ENCODE measurements at places on chromosomes 16 and 17. TPM values are rescaled to one million over a fixed set of nuclear protein-coding genes. Genes with fewer than 3 reads are reported as not detected.

KRTAP16-1 gene
- not detected for total RNA-seq

UBALD1 gene
- total RNA-seq, result 3.2 TPM

OR1F1 gene
- not detected for total RNA-seq

KIF19 gene
- total RNA-seq, result 1.2 TPM

PRAC2 gene
- total RNA-seq, result not detected

HSD11B2 gene
- total RNA-seq, result not detected

P2RX5 gene
- total RNA-seq, result 1.5 TPM

ZNF75A gene
- 20.5 TPM for total RNA-seq

PIPOX gene
- 2.7 TPM for total RNA-seq

CANT1 gene
- 42.1 TPM for total RNA-seq

TNFRSF13B gene
- not detected for total RNA-seq

C16orf54 gene
- total RNA-seq, result not detected

All from aortic smooth muscle cell (primary cell).